Muscle of arm (tissue), 14 donors: ENCODE measurements at places on chromosomes 4 and X.

DNA sequence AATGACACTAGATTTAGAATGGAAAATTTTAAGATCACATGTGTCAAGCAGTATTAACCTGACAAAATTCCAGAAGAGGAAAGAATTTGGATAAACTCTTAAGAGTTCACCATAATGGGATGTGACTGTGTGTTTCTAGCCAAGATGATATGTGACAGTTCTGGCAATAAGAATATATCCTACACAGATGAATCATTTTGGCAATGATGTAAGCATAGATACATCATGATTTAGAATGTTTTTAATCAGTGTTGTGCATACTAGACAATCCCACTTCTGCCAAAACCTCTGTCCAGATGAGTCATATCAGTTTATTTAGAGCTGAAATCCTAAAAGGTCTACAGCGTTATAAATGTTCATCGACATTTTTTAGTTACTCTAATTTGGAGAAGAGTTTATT is 48.8 kb downstream of the PTCHD1 start:
- peak; percentile 45 for DNase-seq

- DNase-seq: no peak
Observed at GRCh38 chr4:172514011-172514410, 654.6 kb upstream of the GALNT7 start.

GRCh38 chr4:112410364-112410763 is 105.6 kb downstream of the NEUROG2 start:
- no peak for DNase-seq

- DNase-seq: no peak
Observed at GRCh38 chrX:136752796-136753195, 27.9 kb downstream of the ARHGEF6 start.

- no peak for DNase-seq
Observed at GRCh38 chrX:29661290-29661689, 554.1 kb upstream of the MAGEB2 start.

DNA sequence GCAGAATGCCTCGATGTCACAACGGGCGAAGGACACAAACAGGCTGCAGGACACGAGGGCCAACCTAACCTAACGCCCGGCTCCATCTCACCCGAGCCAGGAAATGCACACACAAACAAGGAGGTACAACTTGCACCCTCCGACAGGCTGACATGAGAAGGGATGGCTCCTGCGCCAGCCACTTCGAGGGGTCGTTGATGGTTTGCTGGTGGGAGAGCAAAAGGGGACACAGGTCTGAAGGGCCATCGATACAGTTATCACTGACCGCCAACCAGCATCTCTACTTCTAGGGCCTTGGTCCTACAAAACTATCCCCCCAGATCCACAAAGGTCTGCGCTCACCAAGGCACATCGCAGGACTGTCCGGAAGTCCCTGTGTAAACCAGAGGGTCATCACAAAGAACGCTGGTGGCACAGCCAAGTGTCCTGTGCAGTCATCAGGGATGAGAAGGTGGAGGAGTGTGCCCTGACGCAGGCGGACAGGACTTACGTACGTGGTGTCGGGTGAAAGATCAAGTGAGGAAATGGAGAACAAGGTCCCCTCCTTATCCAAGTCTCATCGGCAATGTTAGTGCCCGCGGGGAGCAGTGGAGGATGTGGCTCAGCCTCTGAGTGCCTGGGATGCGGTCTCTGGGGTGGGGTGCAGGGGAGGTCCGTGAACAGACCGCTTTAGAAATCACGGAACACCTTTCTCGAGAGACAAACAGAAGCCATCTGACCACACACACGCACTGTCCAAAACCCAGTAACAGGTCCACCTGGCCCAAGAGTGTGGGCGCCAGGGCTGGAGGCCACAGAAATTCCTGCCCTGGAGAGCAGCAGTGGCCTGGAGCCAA is 7.0 kb downstream of the MXD4 start:
- no peak for DNase-seq

- no peak for DNase-seq
Observed at GRCh38 chr4:133938061-133938460, 263.5 kb downstream of the PABPC4L start.

- peak; percentile 24 for DNase-seq
Observed at GRCh38 chr4:10664408-10664807, 20.2 kb downstream of the CLNK start.

DNA sequence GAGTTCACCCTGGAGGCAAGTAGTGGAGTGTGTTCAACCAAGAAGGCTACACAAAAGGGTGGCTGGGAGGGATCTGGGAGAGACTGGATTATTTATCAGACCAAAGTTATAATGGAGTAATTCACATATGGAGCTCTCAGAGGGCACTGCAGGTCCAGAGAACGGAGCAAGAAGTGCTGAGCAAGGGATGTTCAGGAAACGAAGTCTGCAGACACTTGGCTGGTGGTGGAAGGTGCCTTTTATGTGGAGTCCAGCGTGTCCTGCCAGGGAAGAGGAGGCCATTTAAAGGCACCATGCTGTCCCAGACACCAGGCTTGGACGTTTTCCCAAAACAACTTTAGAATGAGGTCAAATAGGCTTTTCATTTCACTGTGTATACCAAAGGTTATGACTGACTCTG is 130.1 kb downstream of the CEP135 start:
- no peak for DNase-seq

GRCh38 chr4:37615720-37616063 is 70.5 kb downstream of the RELL1 start:
- DNase-seq: no peak

DNA sequence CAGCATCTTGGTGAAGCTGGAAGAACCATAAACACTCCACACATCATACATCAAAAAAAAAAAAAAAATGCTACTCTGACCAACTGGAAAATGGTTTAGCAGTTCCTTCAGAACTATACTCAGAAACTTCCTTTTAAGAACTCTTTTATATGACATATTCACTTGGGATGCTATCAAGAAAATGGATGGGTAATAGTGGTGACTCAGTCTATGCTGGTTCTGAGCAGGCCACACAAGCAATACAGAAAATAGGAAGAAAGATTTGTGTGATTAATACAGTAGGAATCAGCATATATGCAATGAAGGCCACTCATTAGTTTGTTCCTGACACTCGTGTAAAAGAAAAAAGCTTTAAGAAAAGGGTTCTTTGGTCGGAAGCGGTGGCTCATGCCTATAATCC is 123.5 kb upstream of the FAT4 start:
- no peak for DNase-seq

- peak; percentile 16 for DNase-seq
Observed at GRCh38 chrX:13937370-13938050, 92.2 kb downstream of the GEMIN8 start.
